HuH-7.5 (cell line): ENCODE measurements at places on chromosomes 5 and 9.

DNA sequence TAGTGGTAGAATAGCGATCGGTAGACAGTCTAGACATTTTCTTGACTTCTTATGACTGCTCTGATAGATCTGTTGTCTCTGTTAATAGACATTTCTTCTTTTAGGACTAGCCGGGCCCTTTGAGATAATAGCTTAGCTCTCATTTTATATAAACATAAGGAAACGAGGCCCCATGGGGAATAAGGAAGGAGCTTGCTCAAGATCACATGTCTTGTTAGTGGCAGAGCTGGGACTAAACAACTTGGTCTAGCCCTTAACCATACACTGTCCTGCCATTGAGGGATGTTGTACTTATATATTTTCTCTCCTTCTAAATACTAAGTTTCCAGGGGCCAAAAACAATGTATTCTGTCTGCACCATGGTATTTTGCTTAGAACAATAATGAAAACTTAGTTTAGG is 140.0 kb downstream of the GCNT1 start:
- DNase-seq, result no peak

- no peak for DNase-seq
Measured at GRCh38 chr5:111066261-111066938, 5.1 kb upstream of the TSLP start.

DNA sequence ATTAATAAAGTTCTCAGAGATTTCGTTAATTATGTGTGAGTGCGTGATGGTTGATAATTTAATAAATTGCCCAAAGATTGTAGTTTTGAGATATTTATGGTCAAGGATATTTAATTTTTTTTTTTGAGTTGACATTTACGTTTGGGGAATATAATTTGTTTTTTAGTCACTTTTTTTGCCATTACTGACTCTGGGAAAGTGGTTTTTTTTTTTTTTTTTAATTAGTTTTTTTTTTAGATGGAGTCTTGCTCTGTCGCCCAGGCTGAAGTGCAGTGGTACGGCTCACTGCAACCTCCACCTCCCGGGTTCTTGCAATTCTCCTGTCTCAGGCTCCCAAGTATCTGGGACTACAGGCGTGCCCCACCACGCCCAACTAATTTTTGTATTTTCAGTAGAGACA is 1.7 kb downstream of the BDP1 start:
- DNase-seq, result no peak

DNA sequence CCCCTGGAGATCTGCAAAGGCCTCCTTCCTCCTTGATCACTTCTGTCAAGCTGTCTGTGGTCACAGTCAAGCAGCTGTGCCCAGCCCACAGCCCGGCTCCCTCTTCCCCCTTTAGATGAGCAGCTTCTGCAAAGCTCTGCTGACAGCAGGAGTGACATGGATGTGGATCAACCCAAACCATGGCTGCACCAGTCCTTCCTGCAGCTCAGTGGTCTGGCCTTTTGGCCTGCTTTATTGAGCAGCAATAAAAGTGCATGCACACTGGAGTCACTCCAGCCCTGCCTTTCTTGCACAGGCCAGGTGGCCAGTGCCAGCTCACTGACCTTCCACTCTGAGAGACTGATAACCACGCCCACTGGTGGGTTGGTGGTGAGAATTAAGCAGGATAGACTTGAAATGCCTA is 91.3 kb upstream of the OTULINL start:
- no peak for DNase-seq

GRCh38 chr9:107907255-107907654 is 417.7 kb upstream of the KLF4 start:
- no peak for DNase-seq

DNA sequence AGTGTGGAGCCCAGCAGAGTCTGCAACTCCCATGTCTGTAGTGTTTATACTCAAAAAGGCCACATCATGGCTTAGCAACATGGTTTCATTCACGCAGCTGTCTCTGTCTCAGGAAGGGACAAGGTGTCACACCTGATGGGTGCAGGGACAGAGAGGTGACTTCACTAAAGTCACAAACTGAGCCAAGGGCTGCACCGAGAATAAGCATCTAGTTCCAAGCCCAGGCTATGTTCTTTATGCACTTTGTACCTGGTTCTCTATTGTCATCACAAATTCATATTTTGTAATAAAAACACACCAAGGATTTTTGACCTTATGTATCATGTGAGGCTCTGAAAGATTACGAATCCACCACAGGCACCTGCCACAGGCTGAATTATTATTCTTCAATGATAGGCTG is 64.9 kb upstream of the STK32A start:
- no peak for DNase-seq

DNA sequence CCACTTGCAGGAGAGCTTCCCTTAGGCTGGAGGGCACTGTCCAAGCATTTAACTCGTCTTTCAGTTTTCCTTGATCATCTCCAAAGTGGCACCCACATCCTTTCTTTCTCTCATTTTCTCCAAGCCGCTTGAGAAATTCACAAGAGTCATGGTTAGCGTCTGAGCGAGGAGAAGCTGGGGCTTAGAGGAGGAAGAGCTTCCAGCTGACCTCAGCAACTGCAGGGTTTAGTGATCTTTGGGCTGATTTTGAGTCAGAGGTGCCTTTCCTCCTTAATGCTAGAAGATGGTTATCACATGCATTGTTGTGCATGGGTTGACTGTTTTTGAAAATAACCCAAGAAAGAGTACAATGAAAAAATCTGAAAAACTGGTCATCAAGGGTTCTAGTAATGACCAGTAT is 134.7 kb downstream of the GADD45G start:
- no peak for DNase-seq

GRCh38 chr5:72654231-72654630 is 147.0 kb upstream of the ZNF366 start:
- DNase-seq, result no peak

GRCh38 chr9:114491430-114492003 is 13.8 kb downstream of the WHRN start:
- DNase-seq, result no peak

- DNase-seq, result no peak
Measured at GRCh38 chr9:98575379-98576346, 133.1 kb downstream of the GABBR2 start.

- DNase-seq, result no peak
Measured at GRCh38 chr9:29150606-29151005, 1577.3 kb upstream of the C9orf72 start.

GRCh38 chr9:99130069-99130468 is 25.2 kb downstream of the TGFBR1 start:
- no peak for DNase-seq

DNA sequence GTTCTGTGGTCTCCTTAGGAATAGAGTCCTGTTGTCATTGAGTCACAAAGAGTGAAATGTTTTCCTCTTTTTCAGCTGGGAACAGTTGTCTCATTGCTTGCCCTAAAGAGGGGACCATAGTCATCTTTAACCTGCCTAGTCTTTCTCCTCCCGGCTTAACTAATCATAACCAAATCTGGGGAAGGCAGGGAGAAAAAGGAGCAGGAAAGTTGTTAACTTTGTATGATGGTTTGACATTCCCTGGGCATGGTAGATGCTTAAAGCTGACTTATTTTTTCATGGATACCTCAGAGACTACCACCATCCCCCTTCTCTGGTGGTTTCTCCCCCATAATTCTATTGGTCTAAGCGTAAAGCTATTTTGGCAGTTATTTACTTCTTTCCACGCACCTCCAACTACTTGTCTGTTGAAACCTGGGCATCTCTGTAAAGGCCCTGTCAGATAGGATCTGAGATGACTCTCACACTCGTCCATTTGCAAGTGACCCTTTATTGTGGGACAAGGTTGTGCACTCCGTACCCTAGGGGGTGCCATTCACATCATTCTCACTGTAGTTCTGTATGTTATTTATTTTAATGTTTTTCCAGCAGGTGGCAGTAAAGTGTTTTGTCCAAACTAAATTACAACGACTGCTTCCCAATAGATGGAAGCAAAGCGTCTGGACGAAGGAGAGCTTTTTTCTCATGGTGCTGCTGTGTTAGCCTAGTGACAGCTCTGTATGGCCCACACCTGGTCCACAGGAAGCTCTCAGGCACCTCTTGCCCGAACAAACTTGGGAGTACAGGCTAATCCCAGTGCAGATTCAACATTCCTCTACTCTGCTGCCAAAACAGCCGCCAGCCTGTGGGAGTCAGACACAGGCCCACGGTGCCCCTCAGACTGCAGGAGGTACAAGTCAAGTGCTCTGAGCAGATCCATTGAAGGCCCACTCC is 3.0 kb upstream of the FAM13B start:
- DNase-seq, result peak; percentile 49
